ENCODE measurements at places on chromosomes 11 and 22.

GRCh38 chr11:134358856-134359490, 27.2 kb downstream of the GLB1L2 start:
- DNase-seq, result no peak

DNA sequence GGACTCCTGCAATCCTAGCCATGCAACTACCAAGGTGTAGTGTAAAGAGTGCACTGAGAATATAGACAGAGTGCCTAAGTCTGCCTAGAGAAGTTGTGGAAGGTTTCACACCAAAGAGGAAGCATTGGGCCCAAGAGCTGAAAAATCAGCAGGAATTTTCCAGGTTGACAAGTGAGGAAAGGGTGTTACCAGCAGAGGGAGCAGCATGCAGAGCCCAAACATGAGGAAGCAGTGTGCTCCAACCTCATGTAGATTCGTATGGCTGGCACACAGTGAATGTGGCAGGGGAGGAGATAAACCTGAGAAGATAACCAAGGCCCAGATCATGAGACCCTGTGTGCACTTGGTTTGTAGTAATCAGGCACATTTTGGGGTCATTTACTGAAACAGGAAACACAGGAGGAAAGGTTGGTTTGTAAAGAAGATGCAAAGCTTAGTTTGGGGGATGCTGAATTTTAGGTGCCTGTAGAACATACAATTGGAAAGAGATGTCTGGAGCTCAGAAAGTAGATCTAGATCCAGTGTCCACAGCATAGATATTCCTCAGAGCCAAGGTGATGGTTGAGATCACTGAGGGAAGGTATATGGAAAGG, 1.7 kb downstream of the HPX start:
- DNase-seq, result no peak

DNA sequence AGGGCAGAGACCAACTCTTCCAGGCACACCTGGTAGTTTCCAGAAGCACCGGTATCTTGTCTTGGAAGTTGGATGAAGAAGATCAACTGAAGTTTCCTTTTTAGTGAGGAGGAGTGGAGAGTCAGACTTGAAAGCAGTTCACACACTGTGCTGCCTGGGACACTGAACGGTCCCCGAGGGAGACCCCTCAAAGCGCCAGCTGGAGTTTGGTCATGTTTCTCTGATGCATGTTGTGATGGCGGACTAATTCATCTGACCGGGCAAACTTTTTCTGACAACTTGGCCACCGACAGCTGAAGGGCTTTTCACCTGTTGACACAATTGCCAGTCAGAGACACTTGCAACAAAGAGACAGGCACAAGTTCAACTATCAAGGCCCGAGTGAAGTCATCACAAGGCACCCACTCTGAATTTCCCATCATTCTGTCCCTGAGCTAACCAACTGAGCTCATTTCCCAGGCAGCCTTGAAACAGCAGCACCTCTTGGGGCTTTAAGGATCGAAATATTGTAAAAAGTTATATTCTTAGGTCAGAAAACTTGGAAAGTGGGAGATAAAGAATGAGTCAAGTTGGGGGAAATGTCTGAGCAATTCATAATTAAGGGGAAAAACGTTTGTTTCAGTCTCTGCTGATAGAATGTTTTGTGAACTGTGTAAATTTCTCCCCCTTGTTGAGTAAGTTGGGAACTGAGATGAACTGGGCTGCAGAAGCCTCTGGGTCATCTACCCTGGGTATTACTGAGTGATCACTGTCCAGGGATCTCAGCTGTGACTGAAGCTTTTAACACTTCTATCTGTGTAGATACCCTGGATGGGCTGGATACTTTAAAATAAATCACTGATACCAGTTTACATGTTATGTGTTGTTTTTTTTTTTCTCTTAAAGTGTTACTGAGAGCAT, 46.2 kb downstream of the WT1 start:
- DNase-seq, result no peak

- DNase-seq, result no peak
These were observed 70.2 kb upstream of the NAV2 start for GRCh38 chr11:19642185-19643158.

GRCh38 chr11:74255741-74256375, 55.6 kb downstream of the P4HA3 start:
- no peak for DNase-seq

DNA sequence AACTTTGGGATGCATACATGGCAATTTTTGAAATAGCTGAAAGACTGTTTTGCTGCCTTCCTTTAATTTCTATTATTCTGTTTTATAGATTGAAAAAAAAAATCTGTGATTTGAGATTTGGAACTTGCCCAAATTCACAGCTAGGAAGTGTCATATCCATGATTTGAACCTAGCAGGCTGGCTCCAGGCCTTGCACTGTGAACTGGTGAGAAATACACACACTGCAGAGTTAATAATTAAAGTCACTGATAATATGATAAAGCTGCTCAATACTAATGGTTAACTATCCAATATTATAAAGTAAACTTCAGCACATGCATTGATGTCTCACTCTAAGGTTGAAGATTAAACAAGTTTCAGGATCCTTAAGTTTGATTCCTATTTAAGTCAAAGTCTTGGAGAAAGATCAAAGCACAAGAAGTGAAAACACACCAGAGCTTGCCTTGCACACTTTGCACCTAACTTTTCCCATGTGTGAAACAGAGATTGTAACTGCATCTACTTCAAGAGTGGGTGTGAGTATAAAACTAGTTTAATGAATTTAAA, 150.6 kb upstream of the CCDC179 start:
- DNase-seq, result no peak

GRCh38 chr11:112302226-112302868, 41.7 kb upstream of the PLET1 start:
- DNase-seq, result no peak

GRCh38 chr11:9739123-9739900, 75.4 kb downstream of the SWAP70 start:
- no peak for DNase-seq

DNA sequence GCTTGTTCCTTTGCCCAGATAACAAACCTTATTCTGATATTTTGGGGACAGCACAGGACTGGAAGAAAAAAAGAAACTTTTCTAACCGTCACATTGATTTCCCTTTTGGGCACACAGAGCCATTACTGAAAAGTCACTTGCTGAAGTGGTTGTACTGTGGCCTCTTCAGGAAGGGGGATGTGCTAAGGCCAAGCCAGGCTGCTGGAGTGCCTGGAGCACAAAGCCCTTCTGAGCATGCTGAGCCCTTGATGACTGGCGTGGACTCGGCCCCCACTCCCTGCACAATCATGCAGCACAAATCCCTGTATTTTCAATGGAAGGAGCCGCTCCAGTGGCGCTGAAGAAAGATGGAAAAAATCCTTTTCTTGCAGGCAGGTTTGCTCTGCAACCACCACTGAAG, 164.2 kb downstream of the NTM start:
- no peak for DNase-seq

DNA sequence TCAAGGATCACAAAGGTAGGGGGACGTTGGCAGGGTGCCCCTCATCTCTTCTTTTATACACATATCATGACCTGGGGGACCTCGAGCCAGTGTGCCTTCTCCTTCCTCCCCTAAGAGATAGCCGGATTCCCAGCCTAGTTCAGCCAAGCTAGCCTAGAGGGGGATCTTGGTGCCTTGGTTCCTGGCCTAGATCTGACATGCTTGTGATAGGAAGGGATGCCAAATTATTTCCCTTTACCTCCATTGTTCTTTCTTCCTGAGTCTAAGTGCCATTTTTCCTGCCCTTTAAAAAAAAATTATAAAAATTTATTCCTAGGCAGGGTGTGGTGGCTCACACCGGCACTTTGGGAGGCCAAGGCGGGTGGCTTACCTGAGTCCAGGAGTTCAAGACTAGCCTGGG, 7.0 kb upstream of the HINFP start:
- no peak for DNase-seq

- no peak for DNase-seq
These were observed 7.2 kb upstream of the BID start for GRCh38 chr22:17781319-17782031.

DNA sequence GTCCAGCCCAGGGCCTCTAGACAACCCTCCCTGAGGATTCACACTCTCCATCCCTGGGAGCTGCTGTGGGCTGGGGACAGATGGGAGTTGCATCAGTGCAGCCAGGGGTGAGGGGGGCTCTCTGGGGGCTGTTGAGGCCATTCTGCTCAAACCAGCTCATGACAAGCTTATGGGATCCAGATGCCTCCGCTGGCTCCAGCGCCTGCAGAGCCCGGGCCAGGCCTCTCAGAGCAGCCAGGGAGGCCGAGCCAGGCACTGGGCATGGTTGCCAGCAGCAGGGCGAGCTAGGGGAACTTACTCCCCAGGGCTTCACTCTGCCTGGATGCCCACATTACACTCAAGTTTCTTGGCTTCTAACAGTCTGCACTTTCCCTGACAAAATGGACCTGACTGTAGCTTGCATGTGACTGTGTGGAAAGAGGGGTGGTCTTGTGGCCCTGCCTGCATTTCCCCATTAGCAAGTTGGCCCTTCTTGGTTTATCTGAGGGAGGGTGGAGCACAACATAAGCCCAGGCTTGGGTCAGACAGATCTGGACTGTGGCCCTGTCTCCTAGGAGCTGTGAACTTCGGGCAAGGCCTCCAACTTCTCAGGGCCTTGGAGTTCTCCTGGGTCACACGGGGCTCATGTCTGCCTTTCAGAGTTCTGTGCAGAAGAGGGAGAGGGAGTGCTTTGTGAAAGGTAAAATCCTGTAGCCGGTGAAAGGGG, 34.5 kb upstream of the CYB5R3 start:
- DNase-seq, result no peak

- no peak for DNase-seq
These were observed 67.2 kb upstream of the OLFML1 start for GRCh38 chr11:7418061-7418460.

- no peak for DNase-seq
These were observed 43.2 kb downstream of the KIAA1671 start for GRCh38 chr22:24995649-24996180.
